ENCODE measurements at places on chromosomes 5 and 9.

- DNase-seq, result no peak
These were observed 23.8 kb downstream of the NANS start for GRCh38 chr9:98080326-98080725.

DNA sequence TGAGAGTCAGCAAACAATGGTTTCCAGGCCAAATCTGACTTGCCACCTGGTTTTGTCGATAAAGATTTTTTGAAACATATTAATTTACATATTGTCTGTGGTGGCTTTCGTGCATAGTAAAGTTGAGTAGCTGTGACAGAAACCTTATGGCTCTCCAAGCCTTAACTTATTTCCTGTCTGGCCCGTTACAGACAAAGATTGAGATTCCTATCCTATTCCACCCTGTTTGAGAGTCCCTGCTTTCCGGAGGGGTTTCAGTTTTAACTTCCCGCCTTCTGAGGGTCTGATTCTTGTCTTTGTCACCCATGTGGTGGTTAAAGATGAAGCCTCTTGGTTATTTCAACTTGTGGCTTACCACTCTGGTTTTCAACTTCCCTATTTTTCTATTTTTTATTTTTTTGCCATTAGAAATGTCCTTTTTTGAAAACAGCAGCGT is 11.4 kb downstream of the OTULIN start:
- DNase-seq, result no peak

DNA sequence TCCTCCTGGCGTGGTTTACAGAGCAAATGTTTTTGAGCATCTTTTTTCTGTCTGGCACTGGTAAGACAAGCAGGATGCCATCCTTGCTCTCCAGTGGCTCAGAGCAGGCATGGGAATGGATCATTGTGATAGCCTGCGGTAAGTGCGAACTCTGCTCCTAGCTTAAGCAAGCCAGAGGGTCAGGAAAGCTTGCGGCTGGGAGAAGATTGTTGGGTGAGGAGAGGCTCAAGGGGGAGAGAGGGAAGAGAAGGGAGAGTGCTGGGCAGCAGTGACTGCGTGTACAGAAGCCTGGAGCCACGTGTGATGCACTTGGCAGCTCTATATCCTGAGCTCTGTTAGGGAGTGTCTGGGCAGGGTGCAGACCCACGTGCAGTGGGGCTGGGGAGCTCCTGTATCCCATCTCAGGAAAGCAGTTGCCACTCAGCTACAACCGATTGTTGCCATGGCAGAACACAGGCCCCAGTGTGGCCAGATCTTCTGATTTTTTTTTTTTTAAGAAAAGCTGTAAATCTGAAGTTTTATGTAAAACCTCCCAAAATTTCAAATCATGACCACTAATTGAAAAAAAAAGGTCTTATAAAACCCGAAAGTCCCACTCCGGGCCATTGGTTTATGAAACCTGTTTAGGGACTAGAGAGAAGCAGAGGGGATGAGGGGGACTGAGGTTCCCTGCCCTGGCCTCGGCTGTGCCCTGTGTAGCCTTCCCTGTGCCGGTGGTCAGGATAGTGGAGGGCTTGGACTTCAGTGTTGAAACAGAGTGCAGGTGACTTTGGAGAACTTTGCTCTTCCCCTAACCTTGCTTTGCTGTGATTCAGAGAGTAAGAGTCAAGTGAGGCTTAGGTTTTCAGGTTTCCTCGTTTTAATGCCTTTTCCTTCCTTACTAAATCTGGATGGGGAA is 67.3 kb downstream of the ZNF618 start:
- no peak for DNase-seq

- peak; percentile 28 for DNase-seq
These were observed 97.5 kb downstream of the COL5A1 start for GRCh38 chr9:134738869-134739659.

DNA sequence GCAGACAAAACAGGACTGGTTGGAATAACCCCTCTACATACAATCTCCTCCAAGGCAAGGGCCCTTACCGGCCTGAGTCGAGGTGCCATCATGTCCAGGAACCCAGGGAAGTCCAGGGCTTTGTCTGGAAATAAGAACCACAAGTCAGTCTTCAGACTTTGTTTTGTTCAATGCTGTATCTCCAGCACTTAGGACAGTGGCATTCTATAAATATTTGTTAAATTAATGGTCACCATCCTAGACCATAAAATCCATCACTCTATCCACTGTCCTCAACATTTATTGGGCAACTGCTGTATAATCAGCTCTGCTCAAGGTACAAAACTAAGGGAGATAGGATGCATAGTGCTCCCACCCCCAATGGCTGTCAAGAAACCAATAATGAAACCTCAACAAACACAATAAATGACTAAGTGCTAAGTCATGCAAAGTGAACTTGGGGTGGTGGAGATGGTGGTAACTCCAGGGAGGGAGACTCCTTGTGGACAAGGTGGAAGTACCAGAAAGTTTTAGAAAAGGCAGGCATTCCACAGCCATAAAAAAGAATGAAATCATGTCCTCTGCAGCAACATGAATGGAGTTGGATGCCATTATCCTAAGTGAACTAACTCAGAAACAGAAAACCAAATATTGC is 5.0 kb downstream of the RELL2 start:
- no peak for DNase-seq

DNA sequence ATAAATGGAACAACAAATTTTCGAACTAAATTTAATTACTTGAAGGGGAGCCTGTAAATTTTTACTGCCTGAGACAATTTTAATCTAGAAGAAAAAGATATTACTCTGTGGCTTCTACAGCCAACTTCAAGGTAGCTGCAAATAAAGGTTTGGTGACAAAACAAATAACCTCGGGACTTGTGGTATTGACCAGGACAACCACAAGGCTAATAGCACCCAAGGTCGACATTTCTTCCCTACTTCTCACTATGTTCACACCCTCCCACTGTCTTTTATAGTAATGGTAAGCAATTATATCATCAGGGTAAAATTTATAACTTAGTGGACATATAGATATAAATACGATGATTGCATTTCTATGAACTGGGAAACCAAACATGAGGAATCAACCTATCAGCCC is 67.9 kb upstream of the SPINK5 start:
- no peak for DNase-seq

DNA sequence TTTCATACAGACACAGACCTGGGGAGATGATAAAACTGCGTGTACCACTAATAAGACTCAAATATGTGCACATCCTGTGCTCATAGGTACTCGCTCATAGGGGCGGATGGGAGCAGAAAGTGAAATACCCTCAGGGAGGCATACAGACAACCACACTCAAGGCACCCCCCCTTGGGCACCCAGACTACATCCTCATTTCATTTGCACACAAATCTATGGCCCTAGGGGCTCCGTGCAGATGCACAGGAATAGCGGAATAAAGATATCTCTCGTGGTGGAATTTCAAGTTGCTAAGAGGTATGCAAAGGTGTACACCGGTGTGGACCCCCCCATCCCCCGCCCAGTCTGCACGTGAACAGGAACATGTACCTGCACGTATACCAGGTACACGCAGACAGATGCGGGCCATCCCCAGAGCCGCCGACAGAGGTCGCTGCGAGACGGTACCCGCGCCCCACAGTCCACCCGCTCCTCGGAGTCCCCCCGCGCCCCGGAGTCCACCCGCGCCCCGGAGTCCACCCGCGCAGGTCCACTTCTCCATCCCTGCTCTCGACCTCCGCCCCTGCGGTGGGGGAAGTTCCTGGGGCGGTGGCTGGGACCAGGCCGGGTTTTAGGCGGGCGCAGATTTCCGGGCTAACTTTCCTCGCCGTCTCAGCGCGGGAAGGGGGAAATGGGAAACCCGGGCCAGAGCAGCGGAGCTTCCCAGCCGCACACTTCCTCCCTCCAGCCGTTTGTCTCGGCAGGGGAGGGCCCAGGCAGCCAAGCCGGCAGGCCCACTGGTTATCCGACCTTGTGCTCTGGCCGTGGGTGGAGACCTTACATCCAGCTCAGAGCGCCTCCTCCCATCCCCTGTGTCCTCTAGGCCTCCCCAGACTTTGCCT is 1.0 kb upstream of the IL12B start:
- DNase-seq, result peak; percentile 72

- no peak for DNase-seq
These were observed 1709.0 kb upstream of the WWC1 start for GRCh38 chr5:166582416-166582815.

GRCh38 chr9:123686131-123686828 is 243.6 kb downstream of the DENND1A start:
- DNase-seq, result no peak

- no peak for DNase-seq
These were observed 672.9 kb downstream of the NR2F1-AS1 start for GRCh38 chr5:92907938-92908606.

- DNase-seq, result no peak
These were observed 5.0 kb upstream of the SPINK1 start for GRCh38 chr5:147836439-147836838.

GRCh38 chr9:85040821-85041465 is 371.4 kb downstream of the NTRK2 start:
- no peak for DNase-seq

GRCh38 chr5:91106842-91107511 is 276.1 kb downstream of the ARRDC3 start:
- DNase-seq, result no peak

DNA sequence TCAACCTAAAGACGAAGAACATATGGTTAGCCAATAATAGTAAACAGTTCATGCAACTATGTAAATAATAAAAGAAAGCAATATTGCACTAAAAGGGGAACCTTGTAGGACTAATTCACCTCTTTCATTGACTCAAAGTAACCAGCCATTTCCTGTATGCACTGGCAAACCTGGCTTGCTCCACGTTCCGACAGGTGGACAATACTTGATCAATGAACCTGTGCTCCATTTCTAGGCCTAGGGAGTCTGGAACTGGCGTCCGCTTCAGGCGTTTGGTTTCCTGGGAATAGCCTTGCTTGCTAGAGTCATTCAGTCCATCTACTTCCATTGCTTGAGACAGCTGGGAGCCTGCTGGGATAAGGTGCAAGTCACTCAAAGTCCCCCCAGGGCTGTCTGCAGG is 41.6 kb downstream of the PTAR1 start:
- no peak for DNase-seq

DNA sequence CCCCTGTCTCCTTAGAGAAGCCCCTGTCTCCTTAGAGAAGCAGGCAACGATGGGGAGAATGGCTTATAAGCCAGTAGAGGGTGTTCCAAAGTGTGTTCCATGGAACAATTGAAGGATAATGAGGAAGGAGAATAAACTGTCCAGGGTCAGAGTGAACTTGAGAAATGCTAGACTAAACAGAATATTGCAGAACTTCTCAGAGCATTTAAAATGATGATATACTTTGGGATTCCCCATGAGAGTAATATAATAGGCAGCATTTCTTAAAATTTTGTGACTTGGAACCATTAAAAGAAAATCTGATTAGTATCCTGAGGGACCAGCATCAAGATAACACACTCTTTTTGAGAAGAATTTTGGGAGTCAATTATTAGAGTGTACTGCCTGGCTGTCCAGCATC is 116.8 kb downstream of the PBX3 start:
- DNase-seq, result no peak

- DNase-seq, result no peak
These were observed 88.2 kb upstream of the SMIM23 start for GRCh38 chr5:171697221-171698102.

DNA sequence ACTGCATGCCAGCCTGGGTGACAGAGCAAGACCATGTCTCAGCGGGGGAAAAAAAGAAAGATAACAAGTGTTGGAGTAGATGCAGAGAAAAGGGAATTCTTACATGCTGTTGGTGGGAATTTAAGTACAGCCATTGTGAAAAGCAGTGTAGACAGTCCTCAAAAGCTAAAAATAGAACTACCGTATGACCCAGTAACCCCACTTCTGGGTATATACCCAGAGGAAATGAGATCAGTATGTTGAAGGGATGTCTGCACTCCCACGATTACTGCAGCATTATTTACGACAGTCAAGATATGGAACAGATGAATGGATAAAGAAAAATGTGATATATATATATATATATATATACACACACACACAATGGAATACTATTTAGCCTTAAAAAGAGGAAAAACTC is 225.3 kb upstream of the SLC24A2 start:
- no peak for DNase-seq

- no peak for DNase-seq
These were observed 28.4 kb downstream of the MTX3 start for GRCh38 chr5:79962575-79963222.

GRCh38 chr9:27227192-27227591 is 69.8 kb downstream of the EQTN start:
- no peak for DNase-seq

DNA sequence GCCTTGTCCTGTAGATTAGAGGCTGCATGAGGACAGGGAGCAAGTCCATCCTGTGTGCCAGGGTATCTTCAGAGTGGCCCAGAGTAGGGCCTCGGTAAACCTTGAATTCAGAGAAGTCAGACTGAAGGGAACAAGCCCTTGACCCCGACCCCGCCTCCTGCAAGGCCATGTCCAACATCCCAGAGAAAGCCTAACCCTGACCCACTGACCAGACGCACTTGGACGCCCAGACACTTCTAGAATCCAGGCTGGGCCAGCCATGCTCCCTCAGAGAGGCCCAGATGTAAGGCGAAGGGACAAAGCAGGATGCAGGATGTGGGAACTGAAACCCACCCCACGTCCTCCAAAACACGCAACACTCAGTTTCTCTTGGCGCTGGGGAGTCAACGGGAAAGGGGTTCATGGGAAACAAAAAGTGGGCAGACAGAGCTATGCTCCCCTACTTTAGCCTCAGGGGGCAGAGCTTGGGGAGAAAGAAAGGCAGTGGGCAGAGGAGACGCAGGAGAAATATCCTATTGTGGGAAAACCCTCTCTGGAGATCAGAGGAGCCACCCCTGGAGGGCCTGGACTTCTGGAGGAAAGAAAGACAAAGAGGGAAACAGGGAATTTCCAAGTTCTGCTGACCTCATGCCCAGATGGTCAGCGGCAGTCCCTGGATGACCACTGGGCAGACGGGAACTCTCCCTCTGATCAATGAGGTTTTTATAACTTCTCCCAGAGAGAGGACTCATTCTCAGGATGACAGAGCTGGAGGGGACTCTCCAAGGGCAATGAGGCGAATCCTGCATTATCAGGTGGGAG is 13.0 kb downstream of the TNIP1 start:
- no peak for DNase-seq

DNA sequence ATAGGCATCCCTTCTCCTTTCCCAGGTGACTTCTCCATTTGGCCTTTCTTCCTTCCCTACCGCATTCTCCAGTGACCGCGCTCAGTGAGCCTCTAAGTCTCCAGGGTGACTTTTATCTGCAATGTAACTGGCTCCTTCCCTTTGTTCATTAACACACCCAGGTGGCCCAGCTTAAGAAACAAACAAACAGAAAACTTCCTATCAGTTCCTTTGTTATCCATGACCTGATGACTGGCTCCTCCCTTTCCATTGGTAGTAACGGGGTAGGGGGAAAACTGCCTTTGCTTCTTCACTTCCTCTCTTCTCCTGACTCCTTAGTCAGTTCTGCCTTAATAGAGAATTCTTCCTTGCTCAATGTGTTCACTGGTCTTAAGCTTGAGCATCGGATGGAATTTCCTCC is 7.0 kb upstream of the SH3GL2 start:
- DNase-seq, result no peak
